ENCODE measurements at places on chromosomes 1 and 21.

GRCh38 chr1:90850181-90850897, 133.2 kb upstream of the BARHL2 start:
- peak; percentile 22 for DNase-seq

DNA sequence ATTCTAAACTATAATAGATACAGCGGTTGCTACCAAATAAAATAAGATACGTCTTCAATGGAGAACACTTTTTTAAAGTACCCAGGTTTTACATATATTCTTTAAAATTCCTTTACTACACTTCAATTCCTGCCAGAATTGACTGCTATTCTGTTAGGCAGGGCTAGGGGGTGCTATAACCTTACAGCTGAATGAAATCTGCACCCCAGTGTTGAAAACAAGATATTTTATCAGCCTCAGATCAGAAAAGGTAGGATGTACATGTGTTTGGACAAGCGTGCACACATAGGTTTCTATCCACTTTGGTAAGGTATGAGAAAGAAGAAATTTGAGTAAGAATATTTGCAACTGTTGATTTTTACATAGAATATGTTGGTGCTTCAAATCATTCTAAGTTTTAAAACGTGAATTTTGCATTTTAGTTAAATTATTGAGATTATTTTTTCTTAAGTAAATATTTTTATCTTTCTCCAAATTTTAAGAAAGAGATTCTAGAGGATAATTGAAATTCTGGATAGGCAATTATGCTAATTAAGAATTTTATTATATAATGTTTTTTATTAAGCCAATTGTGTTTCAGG, 490.8 kb upstream of the ADGRL4 start:
- DNase-seq: peak; percentile 5

GRCh38 chr1:22461678-22462527, 10.3 kb downstream of the ZBTB40 start:
- DNase-seq: no peak

GRCh38 chr1:61191433-61191720, 109.0 kb downstream of the NFIA start:
- no peak for DNase-seq

GRCh38 chr1:207748737-207749528, 2.9 kb upstream of the CD46 start:
- no peak for DNase-seq

DNA sequence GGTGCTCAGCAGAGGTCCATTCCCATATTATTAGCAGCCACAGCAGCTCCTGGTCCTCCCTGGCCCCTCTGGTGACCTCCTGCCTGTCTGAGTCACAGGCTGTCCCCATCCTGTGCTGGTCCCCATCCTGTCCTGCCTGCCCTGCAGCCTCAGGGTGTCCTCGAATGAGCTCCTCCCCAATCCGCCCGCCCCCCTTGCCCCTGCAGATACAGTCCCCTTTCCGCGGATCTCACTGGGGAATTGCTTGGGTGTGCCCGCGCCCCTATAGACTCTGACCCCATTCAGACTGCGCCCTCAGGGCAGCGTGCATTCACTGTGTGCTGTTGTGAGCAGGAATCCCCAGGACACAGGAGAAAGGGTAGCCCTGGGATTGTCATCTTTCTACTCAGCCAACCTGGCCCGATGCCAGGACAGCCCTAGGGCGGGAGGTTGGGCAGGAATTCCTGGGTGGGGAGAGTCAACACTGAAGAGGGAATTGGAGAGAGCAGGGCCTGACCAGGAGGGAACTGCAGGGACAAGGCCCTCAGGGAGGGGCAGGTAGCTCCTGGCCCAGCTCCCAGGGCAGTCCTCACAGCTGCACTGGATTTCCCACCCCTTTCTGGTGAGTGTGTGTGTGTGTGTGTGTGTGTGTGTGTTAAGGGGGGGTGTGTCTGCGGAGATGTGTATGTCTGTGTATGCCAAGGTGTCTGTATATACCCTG, 1.1 kb upstream of the GUCA2A start:
- DNase-seq: no peak

- DNase-seq: no peak
These were observed 16.8 kb upstream of the DLGAP3 start for GRCh38 chr1:34946211-34946610.

GRCh38 chr1:29963946-29964345, 727.6 kb downstream of the PTPRU start:
- DNase-seq: no peak

DNA sequence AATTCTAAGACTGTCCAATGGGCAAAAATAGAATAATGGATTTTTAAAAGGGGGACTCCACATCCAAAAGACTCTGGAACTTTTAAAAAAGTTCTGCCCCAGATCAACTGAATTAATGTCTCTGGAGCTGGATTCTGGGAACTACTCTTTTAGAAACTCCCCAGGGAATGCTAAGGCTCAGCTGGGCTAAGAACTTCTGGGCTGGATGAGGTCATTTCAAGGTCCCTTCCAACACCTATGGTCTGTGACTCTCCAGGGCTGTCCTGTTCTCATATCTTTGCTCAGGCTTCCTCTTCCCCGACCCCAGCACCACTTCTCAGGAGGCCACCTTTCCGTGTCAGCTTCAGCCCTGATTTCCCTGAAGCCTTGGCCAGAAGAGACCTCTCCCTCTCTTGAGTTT, 13.5 kb upstream of the PLA2G2C start:
- DNase-seq: no peak

DNA sequence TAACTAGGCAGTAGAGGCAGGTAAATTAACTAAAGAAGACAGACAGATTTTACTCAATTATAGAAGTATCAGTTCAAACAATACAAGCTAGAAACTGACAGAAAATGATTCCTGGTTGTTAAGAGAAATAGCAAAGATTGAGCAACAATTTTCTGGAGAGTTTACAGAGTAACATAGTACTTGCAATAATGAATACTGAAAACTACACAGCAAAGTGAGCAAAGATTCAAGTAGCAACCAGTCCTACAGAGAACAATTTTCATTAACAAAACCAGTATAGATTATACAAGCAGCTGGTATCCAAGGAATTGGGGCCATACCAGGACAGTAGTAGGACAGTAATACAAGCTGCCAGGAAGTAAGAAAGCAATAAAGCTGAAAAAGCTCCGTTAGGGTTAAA, 37.6 kb downstream of the EYA3 start:
- DNase-seq: no peak

GRCh38 chr1:213724640-213725536, 262.9 kb upstream of the PROX1 start:
- no peak for DNase-seq

GRCh38 chr1:11780380-11781147, 18.6 kb downstream of the C1orf167 start:
- no peak for DNase-seq

DNA sequence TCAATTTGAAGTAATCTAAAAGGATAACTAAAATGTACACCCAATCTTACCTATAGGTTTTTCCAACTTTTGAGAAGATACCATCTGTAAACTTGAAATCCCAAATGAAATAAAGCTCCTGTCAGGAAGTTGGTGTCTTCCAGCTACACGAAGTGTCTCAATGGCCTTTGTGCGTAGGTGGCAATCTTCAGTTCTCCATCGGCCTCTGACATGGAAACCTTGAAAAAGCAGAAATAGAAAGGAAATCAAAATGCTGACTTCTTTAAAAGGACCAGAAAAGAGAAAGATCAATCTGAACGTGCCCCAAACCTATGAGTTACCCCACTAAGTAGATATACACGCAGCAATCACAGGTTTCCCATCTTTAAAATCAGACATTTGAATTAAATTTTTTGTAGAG, 10.0 kb downstream of the MKNK1 start:
- peak; percentile 95 for DNase-seq

- DNase-seq: no peak
These were observed 84.0 kb downstream of the PHTF1 start for GRCh38 chr1:113675302-113675701.

DNA sequence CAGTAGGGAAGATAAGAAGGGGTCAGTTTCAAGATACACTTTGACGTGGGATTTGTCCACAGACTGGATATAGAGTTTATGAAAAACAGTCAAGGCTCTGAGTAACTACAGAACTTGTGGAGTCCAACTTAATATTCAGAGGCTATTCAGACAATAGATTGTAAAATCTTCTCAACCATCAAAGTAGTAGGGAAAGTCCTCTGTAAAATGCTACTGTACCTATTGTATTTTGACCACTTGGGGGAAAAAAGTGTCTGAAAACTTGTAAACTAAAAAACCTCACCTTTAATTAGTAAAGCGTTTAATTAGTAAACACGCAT, 10.5 kb downstream of the PTP4A2 start:
- DNase-seq: no peak

- DNase-seq: no peak
These were observed 3.0 kb upstream of the MCL1 start for GRCh38 chr1:150582371-150582770.

DNA sequence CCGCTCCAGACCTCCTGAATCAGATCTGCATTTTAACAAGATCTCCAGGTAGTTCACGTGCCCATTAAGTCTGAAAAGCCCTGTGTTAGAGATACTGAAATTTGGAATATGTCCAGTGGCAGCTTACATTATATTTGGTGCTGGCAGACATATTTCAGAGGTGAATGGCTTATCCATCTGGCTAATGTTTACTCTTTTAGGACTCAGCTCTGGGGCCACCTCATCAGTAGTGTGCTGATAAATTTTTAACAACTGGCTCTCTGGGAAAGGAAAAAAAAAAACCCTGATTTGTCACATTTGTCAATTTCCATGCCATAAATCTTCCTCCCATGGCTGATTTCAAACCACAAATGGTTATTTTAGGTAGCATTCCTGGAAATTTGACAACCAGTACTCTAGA, 25.3 kb upstream of the SYT6 start:
- no peak for DNase-seq

DNA sequence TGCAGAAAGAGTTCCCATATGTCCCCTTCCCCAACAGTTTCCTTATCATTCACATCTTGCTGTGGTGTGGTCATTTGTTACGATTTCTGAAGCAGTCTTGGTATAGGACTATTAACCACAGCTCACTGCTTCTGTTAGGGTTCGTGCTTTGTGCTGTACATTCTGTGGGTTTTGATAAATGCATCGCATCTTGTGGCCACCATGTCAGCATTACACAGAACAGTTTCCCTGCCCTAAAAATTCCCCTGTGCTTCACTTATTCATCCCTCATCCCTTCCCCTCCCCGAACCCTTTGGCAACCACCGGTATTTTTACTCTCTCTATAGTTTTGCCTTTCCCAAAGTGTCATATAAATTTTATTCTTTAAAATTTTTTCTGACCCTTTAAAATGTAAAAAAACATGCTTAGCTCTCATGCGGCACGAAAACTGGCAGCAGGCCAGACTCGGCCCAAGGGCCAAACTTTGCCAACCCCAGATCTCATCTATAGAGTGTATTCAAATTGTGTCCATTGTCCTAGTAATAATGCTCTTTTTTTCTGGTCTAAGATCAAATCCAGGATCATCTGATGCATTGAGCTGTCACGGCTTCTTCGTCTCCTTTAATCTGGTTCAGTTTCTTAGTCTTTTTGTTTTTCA, 78.2 kb downstream of the SIM2 start:
- no peak for DNase-seq

DNA sequence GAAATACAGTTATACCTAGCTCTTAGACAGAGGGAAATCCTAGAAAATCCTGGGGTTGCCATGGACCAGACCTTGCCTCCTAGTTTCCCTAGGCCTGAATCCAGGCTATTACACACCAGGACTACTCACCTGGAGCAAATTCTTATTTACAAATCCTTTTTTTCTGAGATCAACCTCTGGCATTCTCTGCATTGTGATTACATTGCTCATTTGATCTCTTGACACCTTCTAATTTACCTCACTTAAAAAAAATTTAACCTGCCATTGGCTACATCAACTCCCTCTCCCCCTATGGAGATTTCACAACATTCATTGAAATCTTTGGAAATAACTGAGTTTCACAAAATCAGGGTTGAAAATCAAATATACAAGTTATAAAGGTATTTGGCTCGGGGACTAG, 2.9 kb upstream of the C1orf105 start:
- no peak for DNase-seq

GRCh38 chr1:37323486-37324377, 150.6 kb upstream of the ZC3H12A start:
- peak; percentile 22 for DNase-seq

DNA sequence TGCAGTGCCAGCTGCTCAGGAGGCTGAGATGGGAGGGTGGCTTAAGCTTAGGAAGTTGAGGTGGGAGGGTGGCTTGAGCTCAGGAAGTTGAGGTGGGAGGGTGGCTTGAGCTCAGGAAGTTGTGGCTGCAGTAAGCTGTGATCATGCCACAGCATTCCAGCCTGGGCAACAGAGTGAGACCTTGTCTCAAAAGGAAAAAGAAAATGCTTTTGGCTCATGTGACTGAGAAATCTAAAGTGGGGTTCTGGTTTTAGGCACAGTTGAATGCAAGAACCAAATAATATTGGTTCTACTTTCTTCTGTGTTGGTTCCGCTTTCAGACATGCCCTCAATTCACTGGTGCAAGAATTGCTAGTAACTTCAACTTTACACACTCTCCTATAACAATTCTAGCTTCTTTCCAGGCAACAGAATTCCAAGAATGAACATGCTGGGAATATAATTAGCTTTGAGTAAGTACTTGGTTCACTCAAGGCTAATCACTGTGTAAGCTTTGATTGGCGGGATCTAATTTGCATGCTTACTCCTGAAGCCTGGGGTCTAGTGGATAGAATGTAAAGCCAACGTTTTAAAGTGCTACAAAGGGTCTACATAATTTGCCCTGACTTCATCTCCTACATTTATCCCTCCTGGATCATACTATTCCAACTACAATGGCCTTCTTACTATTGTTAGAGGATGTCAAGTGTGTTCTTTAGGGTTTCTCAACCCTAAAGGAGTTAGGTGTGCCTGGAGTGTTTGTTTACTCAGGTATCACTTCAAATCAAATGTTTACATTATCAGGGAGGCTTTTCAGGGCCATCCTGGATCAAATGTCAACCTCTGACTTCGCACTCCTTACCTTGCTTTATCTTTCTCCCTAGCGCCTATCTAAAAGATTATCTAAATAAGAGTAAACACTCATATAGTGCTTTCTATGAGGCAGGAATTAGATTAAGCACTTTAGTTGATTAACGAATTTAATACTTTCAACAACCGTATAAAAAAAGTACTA, 115.1 kb downstream of the SLC16A1 start:
- DNase-seq: peak; percentile 66

- DNase-seq: no peak
These were observed 91.9 kb downstream of the RYR2 start for GRCh38 chr1:237133921-237134320.

DNA sequence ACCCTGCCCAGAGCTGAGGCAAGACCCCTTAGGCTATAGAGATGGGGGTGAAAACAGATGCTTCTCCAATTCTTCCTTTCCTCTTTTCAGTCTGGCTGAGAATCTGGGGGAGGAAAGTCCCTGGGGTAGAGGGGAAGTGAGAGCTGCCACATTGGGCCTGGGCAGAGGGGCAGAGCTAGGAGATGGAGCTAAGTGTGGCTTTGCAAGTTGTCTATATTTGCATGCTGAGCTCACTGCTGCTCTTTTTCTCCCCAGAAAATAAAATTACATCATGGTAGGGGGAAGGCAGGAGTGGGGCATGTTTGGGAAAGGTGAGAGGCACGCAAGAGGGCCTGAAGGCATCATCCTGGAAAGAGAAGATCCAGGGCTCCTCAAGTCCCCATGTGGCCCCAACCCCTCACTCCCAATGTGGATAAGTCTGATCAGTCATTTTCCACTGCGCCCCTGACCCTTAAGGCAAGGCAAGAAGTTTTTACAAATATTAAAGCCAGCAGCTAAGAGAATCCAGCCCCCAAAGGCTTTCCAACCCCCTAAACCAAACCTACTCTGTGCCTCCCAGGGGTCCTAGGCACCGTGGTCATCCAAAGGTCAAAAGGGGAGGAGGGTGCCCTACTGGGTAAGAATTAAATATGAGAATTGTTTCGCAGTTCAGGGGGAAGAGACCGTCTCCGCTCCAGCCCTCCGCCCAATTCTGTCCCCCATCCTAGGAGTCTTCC, 500 bp upstream of the PEA15 start:
- DNase-seq: peak; percentile 95

Measured in inflammatory macrophage treated with lipopolysaccharide for 4 hours (primary cell).